ENCODE measurements at places on chromosomes 4 and X.

GRCh38 chr4:141473952-141474351 lies 162.4 kb upstream of the IL15 start:
- DNase-seq: no peak

- DNase-seq: no peak
Measured at GRCh38 chr4:7733801-7734650, 205.6 kb downstream of the AFAP1 start.

DNA sequence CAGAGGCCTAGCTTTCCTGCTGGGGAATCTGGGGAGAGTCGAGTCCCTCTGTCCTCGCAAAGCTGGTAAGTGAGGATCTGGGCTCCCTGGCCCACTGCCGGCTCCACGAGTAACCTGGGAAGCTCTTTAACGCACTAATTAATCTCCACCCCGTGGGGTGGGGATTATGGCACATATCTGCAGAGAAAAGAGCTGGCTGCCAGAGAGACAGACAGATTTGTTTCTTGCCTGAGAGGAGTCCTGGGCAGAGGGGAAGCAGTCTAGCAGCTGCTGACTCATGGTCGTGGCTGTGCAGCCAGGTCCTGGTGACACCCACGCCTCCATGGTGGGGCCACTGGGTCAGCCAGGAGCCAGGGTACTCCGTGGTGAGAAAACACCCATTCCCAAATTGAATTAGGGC lies 14.0 kb downstream of the SORCS2 start:
- no peak for DNase-seq

DNA sequence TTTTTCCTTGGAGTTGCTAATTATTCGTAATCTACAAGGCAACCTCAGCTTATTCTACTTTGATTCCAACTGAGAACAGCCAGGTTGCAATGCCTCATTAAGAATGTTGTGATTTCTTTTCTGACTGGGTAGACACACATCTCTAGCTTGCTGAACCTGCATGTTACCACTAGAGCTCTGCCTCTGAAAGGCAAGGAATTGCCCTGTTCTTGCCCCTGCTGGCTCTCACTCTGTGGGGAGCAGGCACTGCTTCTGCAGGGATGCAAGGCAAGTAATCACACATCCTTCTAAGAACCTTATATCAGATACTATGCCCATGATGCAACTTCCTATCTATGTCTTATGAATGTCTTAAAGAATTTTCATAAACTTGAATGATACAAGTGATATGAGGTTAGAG lies 503.2 kb downstream of the PACRGL start:
- no peak for DNase-seq

- no peak for DNase-seq
Measured at GRCh38 chr4:61614231-61614630, 414.1 kb downstream of the ADGRL3 start.

DNA sequence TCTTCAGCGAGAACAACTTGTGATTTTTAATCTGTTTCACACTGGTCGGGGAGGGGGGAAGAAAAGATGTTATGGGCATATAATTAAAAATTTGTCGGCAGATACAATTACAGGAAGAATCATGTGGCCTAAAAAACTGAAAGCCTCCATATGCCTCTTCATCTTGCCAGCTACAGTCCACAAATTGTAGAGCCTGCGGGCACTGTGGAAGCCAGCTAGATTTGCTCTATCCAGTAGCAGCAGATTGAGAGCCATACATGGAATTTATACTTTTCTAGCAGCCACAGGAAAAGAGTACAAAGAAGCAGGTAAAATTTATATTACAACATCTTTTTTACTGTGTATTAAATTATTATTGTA lies 147.3 kb downstream of the TBL1X start:
- no peak for DNase-seq

DNA sequence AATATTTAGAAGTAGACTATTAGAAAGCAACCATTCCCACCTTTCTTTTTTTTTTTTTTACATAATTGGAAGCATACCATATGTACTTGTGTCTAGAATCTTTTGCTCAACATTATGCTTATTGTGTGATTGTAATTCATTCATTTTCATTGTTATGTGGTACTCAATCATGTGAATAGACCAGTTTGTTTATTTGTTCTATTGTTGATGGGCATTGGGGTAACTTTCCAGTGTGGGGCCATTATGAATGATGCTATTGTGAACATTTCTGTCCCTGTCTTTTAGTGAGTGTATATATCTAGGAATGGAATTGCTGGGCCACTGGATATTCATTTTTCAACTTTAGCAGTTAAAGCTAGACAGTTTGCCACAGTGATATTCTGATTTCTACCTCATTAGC lies 62.5 kb upstream of the MCUB start:
- DNase-seq: no peak
